SK-MEL-5 (cell line): ENCODE measurements at places on chromosomes 7 and 10. TPM values are rescaled to one million over a fixed set of nuclear protein-coding genes. Genes with fewer than 3 reads are reported as not detected.

The CALML3 gene
- not detected in 2 replicates for total RNA-seq

The VENTX gene
- not detected in 2 replicates for total RNA-seq

The PAPSS2 gene
- total RNA-seq, result 69.3 and 71.8 TPM in 2 replicates

The GJC3 gene
- 0.29 and 1.0 TPM in 2 replicates for total RNA-seq

The FLNC gene
- total RNA-seq, result 0.05 and 0.11 TPM in 2 replicates

The NPY gene
- total RNA-seq, result not detected in 2 replicates

The MYL10 gene
- total RNA-seq, result 1.1 TPM in 1 of 2 replicates, not detected in the other

The ZNF789 gene
- total RNA-seq, result 14.2 and 15.9 TPM in 2 replicates

The GBX1 gene
- not detected in 2 replicates for total RNA-seq

The PPP1R3A gene
- total RNA-seq, result not detected in 2 replicates

The ZNF467 gene
- total RNA-seq, result 0.13 TPM in 1 of 2 replicates, not detected in the other

The NPFFR1 gene
- total RNA-seq, result not detected in 2 replicates

The FGL2 gene
- not detected in 2 replicates for total RNA-seq

The PSMC2 gene
- total RNA-seq, result 375 and 389 TPM in 2 replicates

The SMIM30 gene
- total RNA-seq, result 234 and 248 TPM in 2 replicates

The SLC13A1 gene
- total RNA-seq, result not detected in 2 replicates

The C10orf67 gene
- total RNA-seq, result not detected in 2 replicates

The TMEM270 gene
- not detected in 2 replicates for total RNA-seq

The OR2A42 gene
- not detected in 2 replicates for total RNA-seq

The OR2A1 gene
- total RNA-seq, result not detected in 2 replicates

The NUDT1 gene
- 45.4 and 48.7 TPM in 2 replicates for total RNA-seq

The MINDY3 gene
- 17.6 and 20.2 TPM in 2 replicates for total RNA-seq

The ACSM6 gene
- total RNA-seq, result not detected in 2 replicates

The INMT gene
- not detected in 2 replicates for total RNA-seq

The NEBL gene
- total RNA-seq, result under 0.01 TPM in 1 of 2 replicates, not detected in the other

The ASB4 gene
- 156 and 173 TPM in 2 replicates for total RNA-seq

The TSPAN33 gene
- 39.3 and 43.6 TPM in 2 replicates for total RNA-seq

The HECTD2 gene
- 3.8 and 4.5 TPM in 2 replicates for total RNA-seq

The ERVW-1 gene
- not detected in 2 replicates for total RNA-seq

The PRKG1 gene
- 4.6 and 5.5 TPM in 2 replicates for total RNA-seq

The PIP gene
- total RNA-seq, result not detected in 2 replicates

The DYDC1 gene
- not detected in 2 replicates for total RNA-seq

The PON3 gene
- not detected in 2 replicates for total RNA-seq

The PNLIPRP3 gene
- total RNA-seq, result 13.1 and 13.6 TPM in 2 replicates

The LRIT1 gene
- not detected in 2 replicates for total RNA-seq

The FIGNL1 gene
- total RNA-seq, result 35.3 and 40.1 TPM in 2 replicates

The ANXA8L1 gene
- not detected in 2 replicates for total RNA-seq

The NFE2L3 gene
- 8.2 and 9.3 TPM in 2 replicates for total RNA-seq

The OPN4 gene
- not detected in 2 replicates for total RNA-seq

The GHRHR gene
- total RNA-seq, result not detected in 2 replicates

The DDX50 gene
- total RNA-seq, result 34.0 and 35.1 TPM in 2 replicates

The HHEX gene
- total RNA-seq, result 0.19 and 0.48 TPM in 2 replicates

The DNAJC1 gene
- total RNA-seq, result 26.6 and 33.2 TPM in 2 replicates

The GNGT1 gene
- not detected in 2 replicates for total RNA-seq

The PTPRE gene
- total RNA-seq, result 0.03 TPM in 1 of 2 replicates, not detected in the other

The MRPS17 gene
- 32.2 and 34.3 TPM in 2 replicates for total RNA-seq

The HABP2 gene
- total RNA-seq, result not detected in 2 replicates

The SDK1 gene
- total RNA-seq, result 0.08 and 0.13 TPM in 2 replicates

The IDE gene
- total RNA-seq, result 23.8 and 25.2 TPM in 2 replicates

The ABCB1 gene
- 2.0 and 3.2 TPM in 2 replicates for total RNA-seq

The ARID5B gene
- 17.1 and 17.5 TPM in 2 replicates for total RNA-seq
